Activated naive CD4-positive, alpha-beta T cell treated with anti-CD3 and anti-CD28 coated beads, Interleukin-2, amount 50 U/mL, for 72 hours (primary cell): ENCODE measurements at places on chromosomes 3 and 15. TPM values are rescaled to one million over a fixed set of nuclear protein-coding genes. Genes with fewer than 3 reads are reported as not detected.

DNA sequence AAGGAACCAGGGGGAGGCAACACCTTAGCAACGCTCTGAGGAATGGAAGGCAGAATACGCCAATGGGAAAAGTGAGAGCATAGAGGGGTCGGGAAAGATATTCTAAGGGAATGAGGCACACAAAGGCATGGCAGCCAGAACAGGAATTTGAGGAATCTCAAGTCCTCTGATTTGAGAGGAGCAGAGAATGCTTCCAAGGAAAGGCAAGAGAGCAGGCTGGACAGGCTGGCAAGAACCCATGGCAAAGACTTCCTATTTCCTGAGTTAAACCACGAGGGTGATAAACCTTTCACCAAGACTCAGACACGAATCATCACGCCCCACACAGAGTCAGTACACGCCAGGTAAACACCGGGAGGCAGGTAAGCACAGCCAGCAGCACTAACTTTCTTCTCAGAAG lies 109.8 kb downstream of the IGF2BP2 start:
- no peak for DNase-seq

The GOLGA8G gene
- not detected for total RNA-seq

DNA sequence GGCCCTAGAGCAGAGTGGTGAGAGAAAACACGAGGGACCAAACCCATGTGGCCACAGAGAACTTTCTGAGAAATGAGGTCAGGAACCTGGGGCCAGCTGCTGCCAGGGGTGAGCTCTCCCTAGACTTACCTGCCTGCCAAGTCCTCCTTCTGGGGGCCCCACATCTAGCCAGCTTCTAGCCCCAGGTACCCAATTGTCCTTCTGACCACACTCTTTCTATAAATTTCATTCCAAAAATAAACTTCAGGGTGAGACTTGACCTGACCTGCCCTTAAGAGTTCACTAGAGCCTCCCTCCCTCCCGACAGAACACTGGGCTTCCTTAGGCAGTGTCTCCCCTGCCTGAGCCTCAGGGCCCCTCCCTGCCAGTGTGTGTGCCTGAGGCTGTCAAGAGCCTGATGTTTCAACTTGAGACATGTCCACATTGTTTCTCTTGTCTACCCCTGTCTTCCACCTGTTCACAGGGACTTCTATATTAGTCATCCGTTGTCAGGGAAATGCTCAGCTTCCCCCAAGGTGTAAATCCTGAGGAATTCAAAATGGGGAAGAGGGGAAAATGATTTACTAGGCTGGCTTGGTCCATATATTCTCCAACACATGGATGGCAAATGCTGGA lies 312.8 kb upstream of the TLE3 start:
- DNase-seq = no peak

The FAM162A gene
- total RNA-seq = 51.2 TPM

The ALDH1A3 gene
- not detected for total RNA-seq
